Glomerular endothelial cell (primary cell): ENCODE measurements at places on chromosomes 2 and 18.

DNA sequence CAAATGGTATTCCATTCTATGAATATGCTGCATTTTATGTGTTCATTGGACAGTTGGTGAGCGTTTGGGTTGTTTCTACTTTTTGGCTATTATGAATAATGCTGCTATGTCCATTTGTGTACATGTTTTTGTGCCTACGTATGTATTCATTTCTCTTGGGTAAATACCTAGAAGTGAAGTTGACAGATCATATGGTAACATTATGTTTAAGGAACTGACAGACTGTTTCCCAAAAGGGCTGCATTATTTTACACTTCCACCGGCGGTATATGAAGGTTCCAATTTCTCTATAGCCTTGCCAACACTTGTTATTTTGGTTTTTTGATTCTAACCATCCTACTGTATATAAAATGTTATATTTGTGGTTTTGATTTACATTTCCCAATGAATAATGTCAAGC is 703.9 kb upstream of the CDH2 start:
- no peak for DNase-seq

GRCh38 chr2:174581491-174581890 is 16.1 kb downstream of the WIPF1 start:
- no peak for DNase-seq

GRCh38 chr2:10157293-10157692 is 34.8 kb downstream of the RRM2 start:
- DNase-seq: no peak

DNA sequence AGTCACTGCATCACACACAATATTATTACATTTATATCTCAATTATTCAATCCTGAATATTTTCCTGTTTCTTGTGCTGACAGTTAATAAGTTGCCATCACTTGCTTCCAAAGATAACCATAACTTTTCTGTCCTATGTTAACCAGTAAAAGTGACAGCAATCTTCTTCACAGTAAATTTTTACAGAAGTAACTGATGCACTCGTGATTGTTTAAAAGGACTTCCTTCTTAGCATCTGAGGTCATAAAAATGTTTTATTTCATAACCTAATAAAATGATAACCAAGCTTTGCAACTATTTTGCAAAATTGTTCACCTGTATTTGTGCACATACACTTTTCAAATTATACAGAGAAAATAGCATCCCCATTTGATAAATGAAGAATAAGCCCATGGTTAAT is 20.6 kb upstream of the ANKRD62 start:
- DNase-seq: no peak

- no peak for DNase-seq
Observed at GRCh38 chr2:57562495-57562894, 484.1 kb upstream of the VRK2 start.
